Fibroblast of skin of left quadriceps (primary cell): ENCODE measurements at places on chromosomes 13 and 19.

DNA sequence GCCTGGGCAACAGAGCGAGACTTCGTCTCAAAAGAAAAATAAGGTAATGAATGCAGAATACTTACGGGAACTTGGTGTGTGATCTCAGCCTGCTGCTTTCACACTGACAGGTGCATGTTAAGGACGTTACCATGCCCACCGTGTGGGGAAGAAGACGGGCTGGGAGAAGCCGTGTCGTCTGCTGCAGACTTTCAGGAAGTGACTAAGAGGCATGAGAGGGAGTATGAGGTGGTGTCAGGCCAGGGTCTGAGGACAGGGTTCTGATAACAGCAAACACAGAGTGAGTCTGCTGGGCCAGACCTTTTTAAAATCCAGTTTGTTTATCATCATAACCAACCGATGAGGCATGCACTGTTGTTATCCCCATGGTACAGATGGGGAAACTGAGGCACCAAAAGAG lies 13.6 kb upstream of the GALP start:
- no peak for DNase-seq

- no peak for DNase-seq
Measured at GRCh38 chr19:39430675-39431593, 4.8 kb downstream of the RPS16 start.

DNA sequence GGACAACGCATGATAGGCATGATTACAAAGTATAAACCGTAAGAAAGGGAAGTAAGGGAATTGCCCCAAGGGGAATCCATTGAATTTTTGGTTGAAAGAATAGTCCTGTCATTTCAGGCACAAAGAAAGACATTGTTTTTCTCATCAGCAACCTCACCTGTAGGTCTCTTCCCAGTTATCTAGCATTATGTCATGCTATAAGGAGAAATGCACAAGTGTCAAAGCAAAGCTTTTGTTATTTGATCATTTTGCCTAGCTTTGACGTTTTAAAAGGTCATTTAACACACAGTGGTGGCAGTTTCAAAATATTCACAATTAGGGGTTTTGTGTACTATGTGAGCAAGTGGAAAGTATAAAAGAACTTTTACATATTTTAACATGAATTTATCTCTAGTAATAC lies 796.2 kb upstream of the MIR17HG start:
- no peak for DNase-seq

DNA sequence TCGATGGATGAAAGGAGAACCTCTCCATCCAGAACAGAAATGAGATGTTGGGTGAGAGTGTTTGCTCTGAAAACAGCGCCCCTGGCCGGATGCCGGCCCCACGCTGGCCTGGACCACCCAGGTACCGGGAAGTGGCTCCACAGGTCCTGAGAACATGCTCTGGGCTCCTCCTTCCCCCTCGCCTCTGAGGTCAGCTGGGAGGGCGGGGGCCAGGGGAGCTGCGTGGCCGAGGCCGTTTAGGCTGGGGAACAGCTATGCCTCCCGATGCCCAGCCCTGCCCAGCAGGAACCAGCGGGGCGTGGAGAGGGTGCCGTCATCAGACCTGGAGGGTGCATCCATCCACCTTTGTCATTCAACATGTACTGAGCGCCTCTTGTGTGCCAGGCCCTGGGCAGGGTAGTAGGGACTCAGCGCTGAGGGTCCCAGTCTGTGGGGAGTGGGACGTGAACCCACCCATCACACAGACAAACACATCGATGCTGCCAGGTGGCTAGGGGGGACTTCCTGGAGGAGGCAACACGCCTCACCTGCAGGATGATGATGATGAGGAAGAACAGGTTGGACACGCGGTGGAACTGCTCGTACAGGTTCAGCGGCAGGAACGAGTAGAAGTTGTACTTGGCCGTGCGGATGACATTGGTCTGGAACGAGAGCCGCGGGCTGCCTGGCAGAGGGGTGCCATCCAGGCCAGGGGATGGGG lies 4.2 kb downstream of the ATP8B3 start:
- no peak for DNase-seq

DNA sequence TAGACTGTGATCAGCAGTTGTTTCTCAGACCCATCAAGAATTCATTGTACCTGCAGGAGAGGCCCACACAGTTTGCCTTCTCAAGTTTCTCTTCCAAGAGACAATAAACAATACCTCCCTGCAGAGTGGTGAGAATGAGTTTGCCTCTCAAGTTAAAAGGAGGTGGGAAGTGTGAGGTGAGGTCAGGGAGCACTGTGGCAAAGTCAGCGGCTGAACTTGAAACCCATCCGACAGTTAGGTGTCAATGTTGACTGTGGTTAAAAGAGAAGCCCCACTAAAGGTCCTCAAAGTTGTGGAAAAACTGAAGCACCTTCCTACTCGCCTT lies 72.9 kb upstream of the TSC22D1 start:
- DNase-seq = no peak

DNA sequence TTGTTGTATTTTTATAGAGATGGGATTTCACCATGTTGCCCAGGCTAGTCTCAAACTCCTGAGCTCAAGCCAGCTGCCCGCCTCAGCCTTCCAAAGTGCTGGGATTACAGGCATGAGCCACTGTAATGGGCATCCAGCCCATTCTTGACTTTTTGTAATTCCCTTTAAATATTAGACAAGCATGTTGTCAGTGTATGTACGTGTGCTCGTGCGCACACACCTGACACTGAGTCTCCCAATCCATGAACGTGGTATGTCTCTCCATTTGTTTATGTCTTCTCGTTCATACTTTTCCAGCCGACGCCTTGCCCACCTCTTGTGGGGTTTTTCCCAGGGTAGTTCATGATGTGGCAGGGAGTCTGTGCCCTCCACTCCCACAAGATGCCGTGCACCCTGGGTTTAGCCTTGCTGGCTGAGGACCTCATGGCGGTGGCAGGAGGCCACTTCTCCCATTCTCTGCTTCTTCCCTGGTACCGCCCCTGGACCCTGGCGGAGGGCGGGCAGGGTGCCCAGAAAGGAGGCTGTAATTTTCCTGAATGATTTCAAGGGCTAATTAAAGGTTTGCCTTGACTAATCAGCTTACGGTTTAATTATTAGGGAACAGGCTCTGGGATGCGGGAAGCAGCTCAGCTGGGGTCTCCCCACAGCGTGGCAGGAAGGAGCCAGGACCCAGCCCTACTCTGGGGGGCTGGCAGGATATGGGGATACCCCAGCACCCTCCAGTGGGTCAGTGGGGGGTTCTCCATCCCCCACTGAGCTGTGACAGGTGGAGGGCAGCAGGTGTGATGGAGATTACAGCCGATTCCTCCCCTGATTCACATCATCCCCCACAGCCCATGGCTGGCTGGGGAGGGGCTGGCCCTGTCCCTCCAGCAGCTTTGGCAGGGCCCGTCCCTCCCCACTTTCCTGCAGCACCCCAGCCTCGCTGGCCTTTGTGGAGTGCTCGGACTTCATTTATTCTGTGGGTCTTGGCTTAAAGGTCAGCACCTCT lies 12.9 kb downstream of the PAK4 start:
- no peak for DNase-seq

DNA sequence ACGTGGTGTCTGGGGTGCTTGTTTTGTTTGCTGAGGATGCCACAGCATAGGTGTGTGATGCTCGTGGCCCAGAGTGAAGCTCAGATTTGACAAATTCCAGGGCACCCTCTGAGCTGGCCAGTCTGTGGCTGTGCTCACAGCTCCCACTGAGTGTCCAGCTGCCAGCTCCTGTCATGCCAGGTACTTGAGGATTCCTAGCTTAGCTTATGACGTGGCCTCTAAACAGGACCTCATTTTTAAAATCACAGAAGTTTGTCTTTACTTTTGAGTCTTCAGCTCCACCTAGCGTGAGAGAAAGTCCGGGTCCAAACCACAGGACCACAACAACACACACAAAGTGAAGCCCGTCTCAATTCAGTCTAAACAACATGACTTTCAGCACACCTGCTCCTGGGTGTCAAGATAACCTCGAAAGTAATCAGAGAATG lies 117.3 kb downstream of the RAB20 start:
- DNase-seq = no peak
